ENCODE measurements at places on chromosomes 1 and 21. TPM values are rescaled to one million over a fixed set of nuclear protein-coding genes. Genes with fewer than 3 reads are reported as not detected.
A peak's percentile ranks its signal among the peaks of the same experiment; 100 is the strongest.

The LPAR3 gene
- total RNA-seq: 3.6 TPM

DNA sequence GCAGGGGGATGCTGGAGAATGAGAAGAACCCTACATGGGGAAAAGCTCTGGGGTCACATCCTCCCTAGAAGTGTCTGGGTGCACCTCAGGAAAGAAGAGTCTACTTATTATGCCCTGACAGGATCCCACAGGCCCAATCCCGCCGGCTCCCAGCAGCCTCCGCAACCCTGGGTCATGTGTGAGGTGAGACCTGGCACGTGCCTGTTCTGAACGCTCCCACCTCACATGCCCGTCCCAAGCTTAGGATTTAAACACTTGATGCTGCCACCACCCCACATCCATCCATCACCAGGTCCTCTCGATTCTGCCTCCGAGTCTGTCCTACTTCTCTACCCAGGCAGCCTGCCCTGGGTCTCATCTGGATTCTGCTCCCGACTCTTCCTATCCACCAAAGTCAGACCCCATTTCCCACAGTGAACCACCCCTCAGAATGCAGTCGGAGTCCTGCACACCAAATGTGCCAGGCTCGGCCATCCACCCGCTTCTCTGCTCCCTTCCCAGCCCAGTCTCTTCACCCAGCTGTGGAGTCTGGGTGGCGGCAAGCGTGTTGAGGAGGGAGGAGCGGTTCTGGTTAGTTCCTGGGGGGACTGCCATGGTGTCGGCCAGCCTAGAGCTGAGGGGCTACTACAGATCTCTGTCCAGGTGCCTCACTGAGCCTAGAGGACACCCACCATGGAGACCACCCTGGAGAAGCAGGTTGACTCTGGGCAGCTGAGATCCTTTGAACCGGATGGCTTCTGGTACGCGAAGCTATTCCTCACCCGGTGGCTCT, 23.9 kb downstream of the SLC2A1 start:
- peak; percentile 42 for DNase-seq

DNA sequence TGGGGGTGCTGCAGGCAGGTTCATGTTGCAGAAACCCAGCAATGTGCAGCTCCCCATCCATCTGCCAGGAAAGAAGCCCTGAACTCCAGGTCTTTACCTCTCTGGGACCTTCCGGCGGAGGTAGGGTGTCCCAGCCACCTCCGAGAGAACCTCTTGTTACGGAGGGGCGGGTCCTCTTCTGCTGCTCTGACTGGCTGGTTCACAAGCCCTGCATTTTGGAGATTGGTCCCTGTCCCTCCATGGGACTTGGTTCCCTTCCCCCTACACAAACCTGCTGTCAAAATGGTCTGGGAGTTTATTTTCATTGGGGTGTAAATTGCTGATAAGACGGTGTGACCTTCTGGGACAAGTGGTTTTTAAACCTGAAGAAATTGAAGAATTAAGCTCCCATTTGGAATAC, 8.0 kb upstream of the CELSR2 start:
- peak; percentile 62 for DNase-seq

DNA sequence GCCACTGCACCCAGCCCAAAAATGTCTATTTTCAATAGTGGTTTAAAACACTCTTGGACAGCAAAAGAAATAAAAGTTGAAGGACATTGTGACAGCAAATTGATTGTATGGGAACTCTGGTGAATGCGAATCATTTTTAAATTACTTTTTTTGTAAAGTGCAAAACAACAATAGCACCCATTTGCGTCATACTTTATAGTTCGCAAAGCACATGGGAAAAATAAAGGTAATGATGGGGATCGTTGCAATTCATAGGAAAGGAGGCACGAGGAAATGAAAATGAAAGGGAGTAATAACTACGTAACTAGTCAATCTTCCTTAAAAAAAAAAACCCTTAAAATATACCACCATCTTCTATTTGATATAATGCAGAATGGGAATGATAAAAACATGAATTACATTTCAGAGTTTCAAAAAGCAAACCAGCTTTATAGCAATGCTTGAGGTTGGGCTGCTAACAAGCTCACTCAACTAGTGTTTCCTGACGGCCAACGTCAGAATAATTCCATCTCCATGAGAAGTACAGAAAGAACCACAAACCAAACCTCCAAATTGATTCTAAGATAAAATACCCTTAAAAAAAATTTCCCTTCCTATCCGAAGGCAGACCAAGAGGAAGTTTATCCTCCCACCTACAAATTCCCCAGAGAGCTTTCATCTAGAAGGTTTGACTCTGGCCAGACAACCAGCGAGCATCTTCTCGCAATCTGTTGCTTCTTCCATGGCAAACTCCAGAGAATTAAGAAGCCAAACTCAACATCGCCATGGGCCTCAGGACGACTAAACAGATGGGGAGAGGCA, at the start of gene EDARADD:
Gene EDARADD (plus strand): TSS at position 606 of the 801 bp plus-strand sequence. CDS start 159 bp downstream, at position 765.
- DNase-seq: no peak

- DNase-seq: no peak
Measured at GRCh38 chr1:108051631-108052377, 86.8 kb upstream of the VAV3 start.

DNA sequence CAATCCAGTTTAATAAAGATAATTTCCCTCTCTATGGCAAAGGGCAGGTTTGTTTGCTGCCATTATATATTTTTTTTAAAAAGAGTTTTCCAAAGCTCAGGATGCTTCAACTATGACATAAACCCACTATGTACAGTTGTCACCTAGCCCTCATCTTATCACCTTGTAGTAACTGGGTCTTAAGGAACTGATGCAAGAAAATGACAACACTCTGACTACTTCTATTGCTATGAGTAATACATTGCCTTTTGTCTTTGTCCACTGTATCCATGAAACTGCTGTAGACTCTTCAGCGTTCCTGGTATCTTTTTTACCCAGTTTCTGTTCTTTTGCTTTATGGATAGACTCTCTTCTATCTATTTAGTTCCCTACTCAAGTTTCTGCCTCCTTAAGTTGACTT, 586.5 kb downstream of the NEGR1 start:
- DNase-seq: no peak
